ENCODE measurements at places on chromosomes 1 and 21.

GRCh38 chr1:201562659-201563405 is 23.9 kb downstream of the NAV1 start:
- no peak for DNase-seq

- no peak for DNase-seq
Measured at GRCh38 chr1:234452406-234452965, 26.5 kb downstream of the TARBP1 start.

GRCh38 chr1:206461602-206462455 is 8.4 kb upstream of the IKBKE start:
- peak; percentile 66 for DNase-seq

- no peak for DNase-seq
Measured at GRCh38 chr1:168842916-168843315, 113.9 kb upstream of the DPT start.

DNA sequence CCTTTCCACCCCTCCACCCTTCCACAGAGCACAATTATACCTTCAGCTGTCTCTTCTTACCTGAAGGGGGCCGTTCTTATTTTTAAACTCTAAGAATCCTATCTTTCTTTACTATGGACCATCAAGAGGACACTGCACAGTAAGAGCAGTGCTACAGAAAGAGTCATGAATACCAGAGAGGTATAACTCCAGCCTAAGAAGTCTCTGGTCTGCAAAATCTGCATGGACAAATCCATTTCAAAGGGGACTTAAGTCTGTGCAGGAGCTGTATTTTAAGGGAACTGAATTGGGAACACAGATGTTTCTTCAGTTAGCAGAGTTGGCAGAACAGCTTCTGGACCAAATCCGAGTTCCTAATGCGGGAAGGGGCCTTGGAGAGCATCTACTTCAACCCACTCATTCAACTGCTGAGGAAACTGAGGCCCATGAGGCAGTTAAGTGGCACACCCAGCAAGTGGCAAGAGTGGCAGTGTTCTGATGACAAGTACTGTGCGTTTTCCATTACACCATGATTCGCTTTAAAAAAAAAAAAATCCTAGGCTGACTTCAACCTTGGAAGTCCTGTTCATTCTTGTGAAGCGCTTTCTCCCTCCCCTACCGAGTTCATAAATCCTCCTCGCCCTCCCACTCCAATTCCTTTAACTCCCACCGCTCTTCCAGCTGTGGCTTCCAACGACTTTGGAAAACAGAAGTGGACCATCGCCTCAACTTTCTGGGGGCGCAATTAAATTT is 1.8 kb downstream of the PLPP3 start:
- no peak for DNase-seq

DNA sequence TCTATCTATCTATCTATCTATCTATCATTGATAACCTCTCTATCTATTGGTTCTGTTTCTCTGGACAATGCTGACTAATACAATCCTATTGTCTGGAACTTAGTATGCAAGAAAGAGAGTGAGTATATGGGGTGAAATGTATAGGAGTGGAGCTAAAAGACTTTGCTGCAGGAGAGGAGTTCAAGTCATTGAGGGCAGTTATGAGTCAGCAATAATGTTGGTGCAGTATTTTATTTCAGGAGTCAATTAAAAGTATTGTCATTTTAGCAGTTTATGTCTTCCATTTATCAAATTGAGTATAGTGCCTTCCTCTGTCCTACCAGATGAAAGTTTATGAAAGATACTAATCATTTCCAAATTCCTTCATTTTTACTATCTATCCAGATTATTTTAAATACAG is 55.8 kb downstream of the MAP3K7CL start:
- DNase-seq, result no peak

- DNase-seq, result peak; percentile 10
Measured at GRCh38 chr1:64476251-64476952, 6.5 kb downstream of the CACHD1 start.

DNA sequence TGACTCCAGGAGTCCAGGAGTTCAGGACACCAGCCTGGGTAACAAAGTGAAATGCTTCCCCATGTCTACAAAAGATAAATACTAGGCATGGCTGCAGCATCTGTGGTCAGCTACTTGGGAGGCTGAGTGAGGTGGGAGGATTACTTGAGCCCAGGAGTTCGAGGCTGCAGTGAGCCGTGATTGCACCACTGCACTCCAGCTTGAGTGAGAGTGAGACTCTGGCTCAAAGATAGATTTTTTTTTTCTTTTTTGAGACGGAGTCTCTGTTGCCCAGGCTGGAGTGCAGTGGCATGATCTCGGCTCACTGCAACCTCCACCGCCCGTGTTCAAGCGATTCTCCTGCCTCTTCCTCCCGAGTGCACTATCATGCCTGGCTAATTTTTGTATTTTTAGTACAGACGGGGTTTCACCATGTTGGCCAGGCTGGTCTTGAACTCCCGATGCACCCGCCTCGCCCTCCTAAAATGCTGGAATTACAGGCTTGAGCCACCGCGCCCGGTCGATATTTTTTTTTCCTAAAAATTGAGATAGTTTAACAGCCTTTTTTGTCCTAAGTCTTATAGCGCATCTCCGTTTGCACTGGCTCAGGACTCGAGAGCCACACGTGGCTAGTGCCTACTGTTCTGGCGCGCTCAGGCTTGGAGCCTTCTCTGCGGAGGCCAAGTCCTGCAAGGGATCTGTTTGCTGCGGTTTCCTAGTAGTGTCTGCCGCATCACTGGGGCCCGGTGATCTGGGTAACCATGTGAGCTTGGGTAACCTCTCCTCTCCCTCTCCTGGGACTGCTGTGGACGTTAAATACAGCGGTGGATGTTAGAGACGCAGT is 1.0 kb upstream of the MFN2 start:
- DNase-seq, result no peak

GRCh38 chr1:35706846-35707600 is 11.7 kb downstream of the C1orf216 start:
- no peak for DNase-seq

GRCh38 chr21:16370186-16370585 is 640.4 kb downstream of the USP25 start:
- DNase-seq, result no peak

DNA sequence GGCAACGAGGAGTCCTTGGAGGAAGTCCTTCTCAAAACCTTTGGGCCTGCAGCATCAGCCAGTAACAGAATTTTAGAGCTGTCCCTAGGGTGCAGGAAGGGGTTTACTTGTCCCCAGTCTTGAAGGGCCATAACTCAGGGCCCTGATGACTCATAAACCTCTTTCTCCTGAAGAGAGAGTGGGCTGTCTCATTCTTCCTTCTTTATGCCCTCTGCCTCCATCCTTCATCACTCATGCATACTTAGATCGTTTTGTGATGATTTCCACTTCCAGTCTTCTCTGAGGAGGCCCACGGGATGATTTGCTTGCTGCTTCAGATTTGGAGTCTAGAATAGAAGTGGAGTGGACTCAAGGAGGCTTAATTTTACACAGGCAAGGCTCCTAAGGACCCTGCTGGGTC is 60.2 kb downstream of the NDUFS5 start:
- no peak for DNase-seq

DNA sequence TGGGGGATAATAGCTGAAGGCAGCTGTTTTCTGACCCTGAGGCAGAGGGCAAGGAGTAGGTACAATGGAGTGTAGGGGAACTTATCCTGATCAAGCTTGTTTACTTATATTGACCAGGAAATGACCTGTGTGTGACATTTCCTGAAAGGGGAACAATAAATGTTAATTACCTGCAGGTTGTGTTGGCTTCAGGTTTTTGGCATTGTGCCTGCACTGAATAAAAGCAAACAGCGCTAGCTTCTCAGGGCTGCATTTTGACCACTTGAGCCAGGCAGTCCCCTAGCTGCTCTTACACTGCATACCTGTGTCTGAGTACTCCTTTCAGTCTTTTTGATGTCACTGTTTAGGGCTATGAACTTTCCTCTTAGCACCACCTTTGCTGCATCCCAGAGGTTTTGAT is 40.6 kb downstream of the DRAM2 start:
- DNase-seq, result no peak

- no peak for DNase-seq
Measured at GRCh38 chr21:42748620-42749176, 95.3 kb downstream of the PDE9A start.

- no peak for DNase-seq
Measured at GRCh38 chr1:107530543-107530942, 389.7 kb downstream of the NTNG1 start.

DNA sequence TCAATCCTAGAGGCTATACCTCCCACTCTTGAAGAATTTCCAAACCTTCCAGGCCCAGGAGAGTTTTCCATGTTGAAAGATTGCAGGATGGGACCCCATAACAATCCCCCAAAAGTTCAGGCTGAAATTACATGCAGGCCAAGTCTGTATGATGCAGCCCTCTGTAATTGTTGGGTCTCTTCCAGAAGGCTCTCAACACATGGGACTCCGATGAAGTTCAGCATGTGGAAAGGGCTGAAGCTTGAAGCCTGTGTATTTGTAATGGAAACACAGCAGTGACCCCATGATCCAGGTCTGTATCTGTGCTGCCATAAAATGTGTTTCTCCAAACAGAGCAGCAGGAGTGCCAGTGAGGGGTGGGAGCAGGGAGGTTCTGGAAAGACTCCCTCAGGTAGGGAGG is 202.5 kb upstream of the LYPLAL1 start:
- no peak for DNase-seq

GRCh38 chr1:5740865-5741860 is 251.1 kb downstream of the NPHP4 start:
- DNase-seq, result no peak

DNA sequence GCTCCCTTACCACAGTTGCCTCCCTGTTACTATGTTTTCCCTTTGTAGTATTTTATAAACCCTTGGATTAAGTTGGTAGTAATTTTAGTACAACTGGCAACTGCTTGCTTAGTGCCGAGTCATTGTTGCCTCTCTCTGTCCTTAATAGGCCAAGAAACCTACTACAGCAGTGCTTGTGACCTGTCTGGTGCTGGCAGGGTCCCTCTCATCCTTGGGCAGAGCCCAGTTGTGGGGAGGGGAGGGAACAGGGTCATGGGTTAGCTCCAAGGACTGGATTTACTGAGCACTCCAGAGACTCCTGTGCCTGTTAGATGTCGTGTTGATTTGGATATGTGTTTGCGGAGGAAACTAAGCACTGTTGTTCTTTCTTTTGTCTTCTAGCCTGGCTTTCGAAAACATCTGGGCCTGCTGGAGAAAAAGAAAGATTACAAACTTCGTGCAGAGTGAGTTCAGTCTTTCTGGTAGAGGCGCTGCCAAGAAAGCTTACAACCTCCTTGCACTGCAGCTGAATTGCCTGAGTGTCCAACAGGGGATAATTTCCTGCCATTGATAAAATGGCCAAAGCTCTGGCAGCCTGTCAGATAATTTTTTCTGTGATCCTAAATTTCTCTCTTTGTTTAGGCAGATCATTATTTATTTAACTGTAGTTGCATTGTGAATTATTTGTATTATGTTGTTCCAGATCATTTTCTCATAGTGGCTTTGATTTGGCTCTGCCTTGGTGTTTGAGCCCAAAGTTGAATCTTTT is 3.6 kb downstream of the UTP11 start:
- no peak for DNase-seq
